NCI-H1436 (cell line): ENCODE measurements at places on chromosomes 5 and 9.

GRCh38 chr9:7315746-7316145, 483.8 kb downstream of the DMAC1 start:
- no peak for DNase-seq

- no peak for DNase-seq
Observed at GRCh38 chr9:33800886-33801285, 5.5 kb downstream of the PRSS3 start.

GRCh38 chr5:169139480-169140050, 161.4 kb downstream of the SLIT3 start:
- DNase-seq, result no peak

GRCh38 chr5:86837610-86838009, 219.9 kb downstream of the COX7C start:
- no peak for DNase-seq
